OCI-LY7 (cell line): ENCODE measurements at places on chromosomes 13 and 19.

DNA sequence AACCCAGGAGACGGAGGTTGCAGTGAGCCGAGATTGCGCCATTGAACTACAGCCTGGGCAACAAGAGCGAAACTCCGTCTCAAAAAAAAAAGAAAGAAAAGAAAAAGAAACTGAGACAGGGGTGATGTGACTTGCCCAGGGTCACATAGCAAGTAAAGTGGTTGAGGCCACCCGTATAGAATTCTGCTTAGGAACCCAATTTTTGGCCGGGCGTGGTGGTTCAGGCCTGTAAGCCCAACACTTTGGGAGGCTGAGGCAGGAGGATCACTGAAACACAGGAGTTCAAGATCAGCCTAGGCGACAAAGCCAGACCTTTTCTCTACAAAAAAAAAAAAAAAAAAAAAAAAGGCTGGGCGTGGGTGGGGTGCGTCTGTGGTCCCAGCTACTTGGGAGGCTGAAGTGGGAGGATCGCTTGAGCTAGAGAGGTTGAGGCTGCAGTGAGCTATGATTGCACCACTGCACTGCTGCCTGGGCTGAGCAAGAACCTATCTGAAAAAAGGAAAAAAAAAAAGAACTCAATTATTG lies 1.3 kb downstream of the SNRPA start:
- no peak for DNase-seq

GRCh38 chr13:59710996-59711701 lies 452.6 kb downstream of the DIAPH3 start:
- DNase-seq = no peak

- no peak for DNase-seq
These were observed 12.5 kb downstream of the FZR1 start for GRCh38 chr19:3518659-3519058.

DNA sequence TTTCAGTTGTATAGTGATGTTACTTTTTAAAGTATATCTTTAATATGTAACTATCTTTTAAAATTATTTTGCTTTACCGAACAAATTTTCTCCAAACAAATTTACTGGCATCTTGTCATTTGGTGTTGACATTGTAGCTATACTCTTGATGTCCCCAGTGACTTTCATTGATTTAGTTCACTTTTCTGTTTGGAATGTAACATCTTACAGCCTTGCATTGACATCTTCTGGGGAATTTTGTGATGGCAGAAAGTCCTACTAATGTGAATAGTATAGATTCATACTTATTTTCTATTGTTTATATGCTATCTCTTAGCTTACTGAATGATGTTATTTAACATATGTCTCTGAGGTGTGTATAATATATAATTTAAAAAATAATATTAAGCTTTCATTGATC lies 800.9 kb upstream of the ATXN8OS start:
- no peak for DNase-seq

DNA sequence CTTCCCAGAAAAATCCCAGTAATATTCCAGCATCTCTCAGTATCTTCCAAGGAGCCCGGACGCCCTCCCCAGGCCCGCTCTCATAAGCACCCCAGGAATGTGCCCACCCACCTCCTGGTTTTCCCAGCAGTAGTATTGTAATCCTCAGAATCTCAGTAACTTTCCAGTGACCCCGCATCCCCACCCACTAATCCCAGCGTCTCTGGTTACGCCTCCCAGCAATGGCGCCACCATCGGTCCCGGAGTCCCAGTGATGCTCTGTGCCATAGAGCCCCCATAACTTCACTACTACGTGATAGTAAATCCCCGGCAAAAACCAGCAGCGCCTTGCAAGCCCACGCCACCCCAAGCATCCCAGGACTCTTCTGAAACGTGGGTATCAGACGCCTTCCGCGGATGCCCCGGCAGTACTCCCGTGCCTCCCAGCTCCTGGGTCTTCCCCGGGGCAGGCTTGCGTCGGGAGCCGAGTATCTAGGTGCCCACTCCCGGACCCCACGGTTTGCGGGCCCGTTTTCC lies 928 bp upstream of the PNPLA6 start:
- peak; percentile 63 for DNase-seq

DNA sequence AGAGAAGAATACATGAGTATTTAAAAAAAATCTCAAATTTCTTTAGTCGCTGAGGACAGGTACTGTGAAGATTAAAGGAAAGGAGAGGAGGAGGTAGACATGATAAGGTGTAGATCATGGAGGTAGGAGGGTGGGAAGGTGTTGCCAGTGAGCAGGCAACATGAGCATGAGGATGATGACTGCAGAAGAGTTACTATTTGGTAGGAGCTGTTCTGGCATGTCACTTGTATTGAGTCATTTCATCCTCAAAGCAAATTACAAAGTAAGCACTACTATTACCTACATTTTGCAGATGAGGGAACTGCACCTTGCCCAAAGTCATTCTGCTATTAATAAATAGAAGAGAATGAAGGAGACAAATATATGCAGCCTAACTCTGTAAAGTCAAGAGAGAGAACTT lies 435.8 kb upstream of the KLF12 start:
- DNase-seq = no peak

DNA sequence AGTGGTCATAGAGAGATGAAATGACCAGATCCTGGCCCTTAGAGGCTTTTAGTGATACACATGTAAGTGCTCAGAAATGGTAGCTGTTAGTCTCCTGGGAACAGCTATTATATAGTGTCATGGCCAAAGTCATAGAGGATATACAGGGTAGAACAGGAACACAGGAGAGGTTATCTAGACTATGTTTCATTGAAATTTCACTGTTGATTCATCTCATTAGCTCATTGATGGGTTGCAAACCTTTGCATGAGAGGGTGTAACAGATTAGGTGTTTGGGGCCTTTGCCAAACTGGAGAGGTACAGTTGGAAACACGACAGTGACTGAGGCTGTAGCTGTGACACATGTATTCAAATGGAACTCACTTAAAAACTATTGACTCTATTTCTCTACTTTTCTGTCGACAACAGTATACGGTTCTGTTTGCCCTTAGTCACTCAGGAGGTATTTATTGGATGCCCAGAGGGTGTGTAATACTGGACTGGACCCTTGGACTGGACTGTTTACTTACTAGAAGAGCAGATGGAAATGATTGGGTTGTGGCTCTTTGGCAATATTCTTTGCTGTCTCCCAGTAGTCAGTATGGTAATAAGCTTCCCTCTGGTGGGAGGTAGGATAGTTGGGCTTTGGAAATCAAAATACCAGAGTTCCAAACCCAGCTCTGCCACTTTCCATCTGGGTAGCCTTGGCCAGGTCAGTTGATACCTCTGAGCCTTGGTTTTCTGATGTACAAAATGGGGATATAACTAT lies 29.8 kb downstream of the ARHGAP35 start:
- no peak for DNase-seq

- no peak for DNase-seq
These were observed 6.5 kb upstream of the FKRP start for GRCh38 chr19:46739290-46739771.

DNA sequence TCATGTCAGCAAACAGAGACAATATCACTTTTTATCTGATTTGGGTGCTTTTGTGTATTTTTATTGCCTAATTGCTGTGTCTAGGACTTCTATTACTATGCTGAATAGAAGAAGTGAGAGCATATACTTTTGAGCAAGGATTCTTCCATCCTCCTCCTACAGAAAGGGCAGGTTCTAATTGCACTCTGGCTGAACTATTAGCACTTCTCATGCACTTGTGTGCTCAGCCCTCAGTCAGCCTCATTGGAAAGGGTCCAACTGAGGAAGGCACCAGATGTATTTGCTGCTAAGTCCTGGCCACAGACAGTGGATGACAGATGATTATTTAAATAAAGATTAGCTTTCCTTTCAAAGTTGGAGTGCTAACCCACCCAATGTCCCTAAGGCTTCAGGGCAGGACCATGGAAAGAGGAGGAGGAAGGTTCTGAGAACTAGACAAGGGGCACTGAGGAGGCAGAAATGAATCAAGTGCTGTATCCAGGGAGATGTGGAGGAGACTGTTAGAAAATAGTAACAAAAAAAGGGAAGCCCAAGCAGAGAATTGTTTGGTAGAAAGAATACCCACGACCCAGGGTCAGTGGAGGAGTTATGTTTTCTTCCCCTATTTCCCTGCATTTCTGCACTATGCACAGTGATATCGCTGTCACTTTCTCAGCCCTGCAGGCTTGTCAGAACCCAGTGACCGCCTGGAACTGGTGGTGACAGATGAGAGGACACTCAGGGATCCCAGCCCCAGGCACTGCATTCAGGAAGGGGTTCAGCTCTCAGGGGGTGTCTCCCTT lies 8.0 kb downstream of the LILRB4 start:
- no peak for DNase-seq

GRCh38 chr13:54913668-54914067 lies 1885.1 kb downstream of the OLFM4 start:
- no peak for DNase-seq

DNA sequence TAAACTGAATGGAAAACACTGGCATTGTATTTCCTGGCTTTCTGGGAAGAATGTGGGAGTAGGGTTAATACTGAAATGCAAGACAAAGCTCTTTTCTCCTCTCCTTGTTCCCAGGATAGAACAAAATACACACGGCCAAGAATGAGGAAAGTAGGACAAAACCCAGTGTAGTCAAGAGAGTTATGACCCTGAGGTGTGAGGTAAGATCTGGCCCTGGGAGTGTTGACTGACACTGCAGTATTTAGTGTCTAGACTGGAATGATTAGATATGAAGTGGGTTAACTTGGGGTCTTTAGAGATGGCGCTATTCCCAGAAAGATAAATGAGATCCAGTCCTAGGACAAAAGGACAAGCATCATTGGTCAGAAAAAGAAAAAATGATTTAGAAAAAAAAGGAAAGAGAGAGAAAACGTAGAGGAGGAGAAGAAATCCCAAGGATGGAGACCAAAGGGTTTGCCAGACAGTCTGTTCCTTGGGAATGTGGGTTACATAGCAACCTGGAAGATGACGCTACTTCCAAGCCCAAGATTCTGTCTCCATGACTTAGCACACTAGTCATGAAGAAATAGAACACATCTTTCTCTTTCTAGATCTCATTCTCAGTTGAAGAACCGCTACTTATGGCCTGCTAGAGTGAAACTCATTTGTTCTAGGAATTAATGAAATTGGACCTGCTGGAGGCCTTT lies 543.6 kb upstream of the GPC6 start:
- DNase-seq = no peak

- DNase-seq = no peak
These were observed 1388.8 kb downstream of the UQCRFS1 start for GRCh38 chr19:27824108-27824507.

GRCh38 chr19:17235300-17235970 lies 9.4 kb downstream of the OCEL1 start:
- DNase-seq = peak; percentile 82

DNA sequence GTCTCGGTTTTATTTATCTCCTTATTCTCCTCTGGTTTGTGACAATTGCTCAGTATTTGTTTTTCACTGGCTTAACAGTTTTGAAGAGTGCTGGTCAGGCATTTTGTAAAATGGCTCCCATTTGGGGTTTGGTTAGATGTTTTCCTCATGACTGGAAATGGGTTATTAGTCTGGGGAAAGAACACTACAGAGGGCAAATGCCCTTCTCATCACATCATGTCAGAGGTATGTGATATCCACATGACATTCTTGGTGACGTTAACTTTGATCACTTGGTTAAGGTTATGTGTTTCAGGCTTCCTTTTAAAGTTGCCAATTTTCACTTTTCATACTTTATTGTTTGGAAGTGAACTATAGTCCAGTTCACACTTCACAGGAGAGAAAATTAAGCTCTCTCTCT lies 74.8 kb upstream of the KLHL1 start:
- no peak for DNase-seq

DNA sequence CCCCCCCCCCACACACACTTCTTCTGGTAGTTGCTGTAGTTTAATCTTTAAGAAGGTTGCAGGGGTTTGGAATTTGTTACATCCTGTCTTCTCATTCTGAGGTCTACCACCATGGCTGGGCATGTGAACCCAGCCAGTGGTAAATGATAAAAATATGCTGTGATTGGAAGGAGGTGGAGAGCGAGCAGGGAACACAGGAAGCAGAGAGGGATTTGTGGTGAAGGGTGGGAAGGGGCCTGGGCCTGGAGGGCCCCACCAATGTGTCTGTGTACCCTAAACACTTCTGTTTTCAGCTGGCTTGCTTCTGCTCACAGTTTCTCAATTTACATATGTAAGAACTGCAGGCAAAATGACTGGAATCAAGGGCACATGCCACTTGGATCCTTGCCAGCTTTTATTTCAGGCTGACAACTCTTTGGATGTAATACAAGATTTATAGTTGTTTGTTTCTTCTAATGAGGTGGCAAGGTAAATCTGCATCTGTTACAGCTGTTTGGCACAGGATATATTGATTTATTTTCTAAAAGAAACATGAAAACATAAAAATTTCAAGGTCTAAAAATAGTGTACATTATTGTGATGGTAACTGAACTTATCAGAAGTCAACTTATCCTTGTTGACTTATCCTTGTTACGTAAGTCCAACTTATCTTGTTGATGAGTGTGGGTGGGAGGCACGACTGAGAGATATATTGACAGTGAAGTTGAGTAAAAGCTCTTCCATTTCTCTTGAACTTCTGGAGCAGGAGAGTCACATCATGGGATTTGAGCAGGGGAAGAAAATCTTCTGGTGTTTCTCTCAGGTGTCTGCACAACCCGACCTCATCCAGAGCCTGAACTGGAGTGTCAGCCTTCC lies 313.2 kb downstream of the SHISA2 start:
- DNase-seq = peak; percentile 5

DNA sequence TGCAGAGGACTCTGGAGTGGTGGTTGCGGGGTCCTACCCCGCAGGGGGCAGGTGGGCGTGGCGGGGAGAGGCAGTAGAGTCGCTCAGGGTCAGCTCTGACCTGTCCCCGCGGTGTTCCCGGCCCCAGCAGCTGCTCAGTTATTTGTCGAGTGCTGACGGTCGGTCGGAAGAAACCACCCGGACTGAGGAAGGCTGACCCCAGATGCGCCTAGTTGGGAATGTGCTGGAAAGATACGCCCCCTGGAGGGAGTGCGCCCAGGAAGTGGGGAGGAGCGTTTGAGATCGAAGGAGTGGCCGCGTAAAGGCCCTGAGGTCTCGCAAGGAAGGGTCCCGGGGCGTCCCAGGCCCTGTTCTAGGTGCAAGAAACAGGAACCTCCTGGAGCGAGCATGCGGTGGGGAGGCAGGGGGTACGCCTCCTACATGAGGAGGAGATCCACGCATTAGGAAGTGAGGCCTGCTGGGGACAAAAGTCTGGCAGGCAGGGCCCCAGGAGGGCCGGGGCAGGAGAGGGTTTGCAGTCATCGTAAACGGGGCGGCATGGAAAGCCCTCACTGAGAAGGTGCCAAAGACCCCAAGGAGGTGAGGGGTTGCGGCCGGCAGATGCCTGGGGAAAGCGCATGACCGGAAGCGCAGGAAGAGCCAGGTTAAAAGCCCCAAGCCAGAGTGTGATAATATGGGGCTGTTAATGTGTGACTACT lies 9.2 kb downstream of the CCDC8 start:
- peak; percentile 40 for DNase-seq

DNA sequence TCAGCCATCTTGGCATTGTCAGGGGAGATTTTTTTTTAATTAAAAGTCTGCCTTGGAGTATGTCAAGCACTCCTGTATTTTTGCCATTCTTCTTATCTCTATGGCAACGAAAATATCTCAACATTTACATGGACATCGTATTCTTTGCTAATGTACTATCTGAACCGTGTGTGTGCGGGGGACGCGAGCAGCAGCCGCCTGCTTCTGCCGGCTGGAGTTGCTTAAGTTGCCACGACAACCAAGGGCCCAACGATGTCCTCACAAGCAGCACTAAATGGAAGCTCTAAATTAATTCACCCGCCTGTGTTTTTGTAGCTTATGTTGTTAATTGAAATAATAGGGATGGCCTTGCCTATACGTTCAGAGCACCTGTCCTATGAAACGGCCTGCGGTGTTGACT lies 309.5 kb downstream of the TEX29 start:
- DNase-seq = no peak

- DNase-seq = no peak
These were observed 43.8 kb downstream of the SPRY2 start for GRCh38 chr13:80297094-80297493.
